ENCODE measurements at places on chromosomes 5 and 9.

- DNase-seq: no peak
Observed at GRCh38 chr9:94111446-94111845, 27.2 kb downstream of the PTPDC1 start.

DNA sequence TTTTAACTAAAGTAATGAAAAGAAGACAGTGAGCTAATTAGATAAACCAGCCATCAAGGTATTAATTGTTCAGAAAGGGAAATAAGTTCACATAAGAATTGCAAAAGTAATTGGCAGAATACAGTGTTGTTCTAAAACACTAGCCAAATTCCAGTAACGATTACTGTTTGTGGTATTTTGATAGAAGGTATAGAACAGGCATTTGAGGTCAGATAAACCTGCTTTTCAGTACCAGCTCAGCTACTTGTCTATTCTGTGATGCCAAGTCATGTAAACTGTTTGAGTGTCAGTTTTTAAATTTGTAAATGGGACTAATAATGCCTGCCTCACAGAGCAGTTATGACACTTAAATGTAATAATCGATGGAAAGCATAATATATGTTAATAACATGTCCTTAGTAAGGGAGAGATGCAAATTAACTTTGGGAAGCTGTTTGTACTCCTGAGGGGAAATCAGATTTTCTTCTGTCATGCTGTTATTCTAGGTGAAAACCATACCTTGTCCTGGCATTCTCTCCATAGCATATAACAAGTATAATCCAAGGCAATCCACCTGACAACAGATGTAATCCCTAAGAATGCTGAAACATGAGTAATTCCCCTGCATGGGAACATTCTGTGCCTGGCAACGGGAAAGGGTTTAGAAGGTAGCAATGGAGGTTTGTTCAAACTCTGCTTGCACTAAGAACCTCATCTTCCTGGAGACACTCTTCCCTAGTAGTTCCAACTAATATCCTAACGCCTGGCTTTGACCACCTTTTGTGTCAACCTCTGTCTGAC lies 509.5 kb upstream of the PAPPA start:
- DNase-seq: no peak

GRCh38 chr9:84068872-84069271 lies 88.3 kb downstream of the RMI1 start:
- DNase-seq: no peak

DNA sequence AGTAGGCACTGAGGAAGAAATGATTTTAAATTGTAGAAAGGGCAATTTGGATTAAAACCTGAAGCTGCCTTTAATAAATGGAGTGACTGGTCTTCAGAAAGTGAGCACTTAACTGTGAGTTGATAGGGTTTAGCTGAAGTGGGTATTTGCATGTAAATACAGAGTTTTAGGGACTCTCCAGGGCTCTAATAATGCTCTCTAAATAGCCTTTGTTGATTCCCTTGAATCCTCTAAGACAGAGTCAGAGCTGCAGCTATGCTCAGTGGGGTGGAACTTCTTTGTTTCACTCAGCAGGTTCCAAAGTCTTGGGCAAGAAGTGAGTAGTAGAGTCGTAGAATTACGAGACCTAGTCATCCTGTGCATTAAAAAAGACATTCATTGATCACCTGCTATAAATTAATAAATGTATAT lies 21.4 kb downstream of the GLRA1 start:
- no peak for DNase-seq
